Large intestine (tissue), 12 donors: ENCODE measurements at places on chromosomes 3 and 15.

DNA sequence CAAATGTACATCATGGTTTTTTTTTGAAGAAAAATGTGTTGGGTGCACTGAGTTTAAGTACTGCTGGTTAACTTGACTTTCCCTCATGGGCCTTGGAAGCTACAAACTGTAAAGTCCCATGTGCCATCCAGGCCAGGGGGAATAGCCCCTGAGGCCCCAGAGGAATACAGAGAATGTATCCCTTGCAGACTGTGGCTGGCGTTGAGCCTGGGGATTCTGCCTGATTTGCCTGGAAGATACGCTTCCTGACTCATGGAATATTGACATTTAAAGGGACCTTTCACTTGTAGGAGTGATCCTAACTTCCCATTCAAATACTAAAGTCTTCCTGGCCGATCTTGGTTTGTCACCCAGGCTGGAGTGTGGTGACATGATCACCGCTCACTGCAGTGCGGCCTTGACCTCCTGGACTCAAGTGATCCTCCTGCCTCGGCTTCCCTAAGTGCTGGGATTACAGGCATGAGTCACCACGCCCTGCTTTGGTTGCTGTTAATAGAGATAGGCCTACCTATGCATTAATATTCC, 42.0 kb downstream of the ADAMTSL3 start:
- no peak for DNase-seq

DNA sequence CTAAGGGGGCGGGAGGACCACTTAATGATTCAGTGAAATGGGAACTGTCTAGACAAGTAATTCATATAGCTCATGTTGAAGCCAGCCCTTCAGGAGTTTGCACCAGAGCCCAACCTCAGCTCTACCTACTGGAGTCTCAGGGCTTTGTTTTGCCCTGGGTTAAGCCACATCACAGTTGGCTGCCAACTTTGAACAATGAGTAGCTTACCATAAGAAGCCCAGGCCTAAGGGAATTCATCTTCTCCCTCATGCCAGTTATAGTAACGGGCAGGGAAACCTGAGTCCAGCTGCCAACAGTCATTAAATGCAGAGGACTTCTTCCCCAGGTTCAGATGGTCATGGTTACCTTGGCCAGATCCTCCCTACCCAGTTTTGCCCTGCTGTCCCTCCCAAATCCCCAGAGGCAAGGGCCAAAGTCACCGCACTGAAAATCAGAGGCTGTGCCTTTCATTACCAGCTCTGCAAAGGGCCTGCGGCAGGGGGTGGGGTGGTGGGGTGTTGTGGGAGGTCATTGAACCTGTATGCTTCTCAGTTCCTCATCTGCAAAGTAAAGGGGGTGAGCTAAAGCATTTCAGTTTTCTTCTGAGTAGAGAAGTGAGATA, 302.2 kb upstream of the NR2E3 start:
- DNase-seq = no peak

DNA sequence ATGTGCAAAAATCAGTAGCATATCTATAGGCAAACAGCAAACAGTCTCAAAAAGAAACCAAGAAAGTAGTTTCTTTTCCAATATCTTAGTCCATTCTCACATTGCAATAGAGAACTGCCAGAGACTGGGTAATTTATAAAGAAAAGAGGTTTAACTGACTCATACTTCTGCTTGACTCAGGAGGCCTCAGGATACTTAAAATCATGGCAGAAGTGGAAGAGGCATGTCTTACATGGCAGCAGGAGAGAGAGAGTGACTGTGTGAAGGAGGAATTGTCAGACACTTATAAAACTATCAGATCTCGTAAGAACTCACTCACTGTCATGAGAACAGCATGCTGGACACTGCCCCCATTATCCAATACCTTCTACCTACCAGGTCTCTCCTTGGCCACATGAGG, 327.9 kb upstream of the EPHA3 start:
- DNase-seq = no peak

- DNase-seq = no peak
Observed at GRCh38 chr3:185792955-185793354, 31.9 kb downstream of the IGF2BP2 start.

- DNase-seq = no peak
Observed at GRCh38 chr15:48940508-48940907, 23.2 kb downstream of the SHC4 start.

DNA sequence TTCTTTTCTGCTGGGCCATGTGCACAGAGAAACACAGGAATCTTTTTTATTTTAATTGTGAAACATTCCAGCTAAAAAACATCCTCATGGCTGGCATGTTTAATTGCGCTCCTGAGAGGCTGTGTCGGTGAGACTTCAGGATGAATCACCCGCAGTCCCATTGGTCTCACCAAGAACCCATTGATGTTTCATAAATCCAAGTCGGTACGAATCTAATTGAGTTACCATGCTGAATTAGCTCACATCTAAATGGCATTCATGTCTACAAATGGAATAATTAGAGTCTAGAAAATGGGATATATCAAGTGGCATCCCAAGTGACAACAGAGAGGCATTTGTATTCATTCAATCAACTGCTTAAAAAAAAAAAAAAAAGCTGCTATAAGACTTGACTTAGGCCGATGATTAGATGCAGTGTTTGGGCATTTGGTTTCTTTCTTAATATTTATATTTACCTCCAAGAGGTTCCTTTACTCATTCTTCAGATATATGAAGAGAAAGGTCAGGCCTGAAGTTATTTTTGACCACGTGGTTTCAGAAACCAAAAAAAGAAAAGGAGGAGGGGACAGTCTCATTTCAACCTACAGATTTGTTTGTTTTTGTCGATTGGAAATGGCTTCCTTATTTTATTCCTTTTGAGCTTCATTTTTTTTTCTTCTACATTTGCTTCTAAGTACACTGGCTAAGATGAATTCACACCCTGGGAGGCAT, 79.1 kb upstream of the FOXB1 start:
- no peak for DNase-seq

GRCh38 chr3:14007006-14007405, 117.7 kb downstream of the CHCHD4 start:
- DNase-seq = no peak

DNA sequence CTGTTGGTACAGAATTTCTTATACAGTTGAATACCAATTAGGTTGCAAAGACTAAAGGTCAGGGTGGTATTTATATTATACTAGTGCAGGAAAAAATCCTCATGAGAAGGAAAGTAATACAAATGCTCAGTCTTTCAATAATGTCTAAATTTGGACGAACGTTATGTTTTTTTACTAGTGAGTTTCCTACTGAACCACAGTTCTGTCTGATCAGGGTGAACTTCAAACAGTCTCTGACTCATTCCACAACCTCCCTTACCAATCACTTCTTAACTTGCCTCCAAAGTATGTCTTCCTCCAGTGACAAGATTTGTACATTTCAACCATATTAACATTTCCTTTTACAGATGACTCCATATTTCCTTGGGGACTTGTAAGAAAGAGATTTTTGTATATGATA, 3.4 kb downstream of the TMEM212 start:
- no peak for DNase-seq

GRCh38 chr15:71338265-71338664, 223.0 kb downstream of the THSD4 start:
- no peak for DNase-seq

DNA sequence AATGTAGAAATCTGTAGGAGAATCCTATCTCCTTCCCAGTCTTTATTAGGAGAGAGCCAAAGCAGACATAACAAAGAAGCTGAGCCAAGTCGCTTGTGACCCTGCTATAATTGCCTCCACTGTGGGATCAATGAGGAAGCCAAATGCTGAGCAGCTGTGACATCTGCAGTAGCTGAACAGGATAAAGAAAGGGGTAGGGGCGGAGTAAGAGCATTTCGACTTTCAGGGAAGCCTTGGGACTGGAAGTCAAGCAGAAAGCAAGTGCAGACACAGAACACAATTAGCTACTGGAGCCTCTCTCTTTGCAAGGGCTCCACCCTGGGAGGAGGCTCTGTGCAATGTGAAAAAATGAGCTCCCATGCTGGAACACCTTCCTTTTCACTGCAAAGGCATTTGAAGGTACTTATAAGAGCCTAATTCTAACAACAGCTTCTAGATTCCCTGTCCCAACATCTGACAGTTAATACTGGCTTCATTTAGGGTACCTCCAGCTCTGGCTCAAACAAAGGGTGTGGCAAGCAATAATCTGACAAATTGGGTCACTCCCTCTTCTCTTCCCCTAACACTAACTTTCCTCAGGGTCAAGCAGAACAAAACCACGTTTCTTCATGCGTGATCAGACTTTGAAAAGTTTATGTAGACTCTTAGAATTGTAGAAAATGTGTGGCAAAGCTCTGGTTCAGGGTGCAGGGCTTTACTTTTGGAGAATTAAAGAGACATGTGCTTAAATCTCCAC, 166.4 kb downstream of the CADPS start:
- DNase-seq = no peak

GRCh38 chr3:79871656-79872055, 103.9 kb upstream of the ROBO1 start:
- no peak for DNase-seq

DNA sequence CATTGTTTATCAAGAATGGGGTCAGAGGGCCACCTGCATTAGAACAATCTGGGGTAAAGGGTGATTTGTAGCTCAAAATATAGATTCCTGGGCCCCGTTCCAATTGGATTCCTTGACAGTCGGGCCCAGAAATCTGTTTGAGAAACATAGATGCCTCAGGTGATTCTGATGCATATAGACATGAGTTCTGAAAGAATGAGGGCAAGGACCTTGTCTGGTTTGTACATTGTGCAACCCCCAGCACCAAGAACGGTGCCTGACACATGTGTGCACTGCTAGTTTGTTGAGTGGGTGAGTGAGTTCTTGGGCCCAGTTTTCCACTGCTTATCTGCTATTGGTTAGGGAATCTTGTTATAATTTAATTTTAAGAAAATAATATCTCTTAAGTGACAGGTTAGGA, 16.6 kb downstream of the CRYBG3 start:
- no peak for DNase-seq

GRCh38 chr3:192435241-192435640, 292.1 kb downstream of the FGF12 start:
- no peak for DNase-seq

DNA sequence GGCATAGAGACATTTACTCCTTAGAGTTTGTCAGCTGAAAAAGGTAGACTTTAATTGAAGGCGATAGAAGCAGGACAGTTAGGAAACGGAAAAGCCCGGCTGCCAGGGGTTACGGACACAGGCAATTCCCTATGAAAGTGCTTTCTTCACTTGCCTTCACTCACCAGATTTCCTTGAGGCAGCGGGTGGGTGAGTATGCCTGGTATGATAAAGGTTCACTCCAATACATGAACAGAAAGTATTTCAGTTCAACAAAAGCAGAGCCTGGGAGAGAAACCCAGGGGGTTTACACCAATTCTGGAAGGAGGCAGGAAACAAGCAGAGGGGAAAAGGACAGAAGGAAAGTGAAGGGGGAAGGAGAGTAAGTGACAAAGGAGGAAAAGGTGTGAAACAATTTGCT, 53.9 kb downstream of the QTRT2 start:
- DNase-seq = no peak

GRCh38 chr3:185056908-185057307, 96.0 kb downstream of the C3orf70 start:
- DNase-seq = no peak

DNA sequence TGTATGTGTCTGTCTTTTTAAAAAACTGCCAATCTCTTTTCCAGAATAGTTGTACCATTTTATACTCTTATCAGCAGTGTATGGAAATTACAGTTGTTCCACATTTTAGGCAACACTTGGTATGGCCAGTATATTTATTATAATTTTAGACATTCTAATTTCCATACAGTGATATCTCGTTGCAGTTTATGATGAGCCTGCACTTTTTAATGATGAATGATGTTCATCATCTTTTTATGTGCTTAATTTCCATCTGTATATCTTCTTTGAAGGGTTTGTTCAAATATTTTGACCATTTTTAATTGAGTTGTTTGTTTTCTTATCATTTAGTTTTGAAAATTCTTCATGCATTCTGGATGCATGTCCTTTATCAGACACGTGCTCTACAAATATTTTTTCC, 57.0 kb upstream of the UBE2E2 start:
- DNase-seq = no peak

GRCh38 chr3:12993517-12994356, 79.5 kb downstream of the IQSEC1 start:
- no peak for DNase-seq

DNA sequence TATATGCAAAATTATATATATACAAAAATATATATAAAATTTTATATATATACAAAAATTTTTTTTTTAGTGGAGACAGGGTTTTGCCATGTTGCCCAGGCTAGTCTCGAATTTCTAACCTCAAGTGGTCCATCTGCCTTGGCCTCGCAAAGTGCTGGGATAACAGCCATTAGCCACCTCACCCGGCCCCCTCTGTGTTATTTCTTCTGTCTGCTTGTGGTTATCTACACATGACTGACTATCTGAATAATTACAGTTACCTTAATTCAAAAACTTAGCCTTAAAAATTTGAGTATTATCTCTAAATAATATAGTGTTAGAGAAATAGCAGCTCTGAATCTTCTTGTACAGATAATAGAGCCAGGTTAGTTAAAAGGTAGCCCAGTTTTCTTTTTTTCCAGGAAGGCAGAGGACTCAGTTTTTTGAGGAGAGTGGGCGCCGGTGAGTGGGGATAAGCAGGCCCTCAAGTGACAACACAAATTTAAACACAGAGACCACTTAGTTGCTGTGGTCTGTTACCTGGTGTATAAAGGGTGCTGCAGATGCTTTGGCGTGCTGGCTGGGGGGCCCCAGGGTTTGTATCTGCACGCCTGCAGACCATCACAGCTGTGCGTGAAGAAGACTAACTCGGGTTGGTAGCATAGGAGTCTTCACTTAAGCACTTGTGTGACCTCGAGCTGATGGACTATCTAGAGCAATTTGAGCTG, 83.7 kb downstream of the TRAK1 start:
- no peak for DNase-seq

GRCh38 chr15:88990185-88990679, 77.1 kb upstream of the MFGE8 start:
- no peak for DNase-seq

GRCh38 chr3:33099701-33100100, 2.8 kb upstream of the GLB1 start:
- DNase-seq = no peak

DNA sequence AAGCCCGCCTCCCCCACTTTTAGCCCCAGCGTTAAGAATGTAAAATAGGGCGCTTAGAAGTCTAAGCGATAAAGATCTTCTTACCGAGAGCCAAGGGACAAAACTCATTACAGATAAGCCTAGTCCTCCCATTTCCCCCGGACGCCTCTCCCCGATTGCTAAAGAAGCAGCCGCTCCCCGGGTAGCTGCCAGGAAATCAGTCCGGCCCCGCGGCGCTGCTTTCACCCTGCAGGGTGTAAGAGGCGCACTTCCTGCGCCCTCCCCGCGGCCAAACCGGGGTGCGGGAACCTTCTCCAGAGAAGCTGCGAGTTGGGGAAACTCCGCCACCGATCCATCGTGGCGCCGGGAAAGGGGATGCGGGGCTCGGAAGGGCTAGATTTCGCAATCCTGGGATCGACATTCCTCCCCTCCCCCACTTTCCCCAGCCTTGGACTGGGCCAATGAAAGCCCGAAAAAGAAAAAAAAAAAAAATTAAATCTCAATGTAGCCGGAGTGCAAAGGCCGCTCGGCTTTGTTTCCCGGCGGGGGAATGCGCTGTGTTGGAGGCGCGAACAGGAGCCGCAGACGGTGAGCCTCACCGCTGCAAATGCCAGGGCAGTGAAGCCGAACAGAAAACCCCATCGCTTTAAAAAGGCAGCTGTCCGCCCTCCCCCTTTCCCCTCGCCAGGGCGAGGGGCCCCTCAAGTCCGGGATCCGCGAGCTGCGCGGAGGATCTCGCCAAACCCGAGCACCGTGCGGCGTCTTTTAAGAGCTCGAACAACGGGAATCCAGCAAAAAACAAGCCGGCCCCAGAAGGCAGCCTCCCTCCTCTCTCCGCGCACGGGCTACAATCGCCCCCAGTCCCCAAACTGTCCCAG, 626 bp upstream of the PTPRG start:
- peak; percentile 91 for DNase-seq
